Iris pigment epithelial cell (primary cell): ENCODE measurements at places on chromosomes 11 and 22.

DNA sequence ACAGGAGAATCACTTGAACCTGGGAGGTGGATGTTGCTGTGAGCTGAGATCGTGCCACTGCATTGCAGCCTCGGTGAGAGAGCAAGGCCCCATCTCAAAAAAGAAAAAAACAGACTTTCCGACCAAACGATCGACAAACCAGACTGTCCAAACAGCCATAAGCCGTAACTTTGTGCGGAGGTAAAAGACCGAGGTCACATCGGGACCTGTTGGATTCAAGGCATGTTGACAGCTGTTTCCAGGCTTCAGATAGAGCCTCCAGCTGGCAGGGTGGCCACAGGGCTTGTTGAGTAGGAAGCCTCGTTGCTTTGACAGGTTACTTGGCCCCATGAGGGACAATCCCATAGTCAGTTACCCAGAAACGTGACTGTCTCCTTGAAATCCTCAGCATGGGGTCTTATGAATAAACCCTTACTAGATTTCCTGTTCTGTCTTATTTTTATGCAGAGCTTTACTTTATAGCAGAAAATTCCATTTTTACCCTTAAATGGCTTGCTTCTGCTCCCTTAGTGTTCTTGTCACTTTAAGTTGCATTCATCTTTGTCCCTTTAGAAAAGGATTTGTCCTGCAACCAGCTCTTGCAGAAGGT is 22.3 kb downstream of the PPARA start:
- DNase-seq = no peak

GRCh38 chr11:4576880-4577279 is 4.7 kb upstream of the OR52I2 start:
- no peak for DNase-seq

- peak; percentile 42 for DNase-seq
These were observed 36.3 kb downstream of the MMP7 start for GRCh38 chr11:102494216-102494615.

- no peak for DNase-seq
These were observed 9.0 kb upstream of the RCN1 start for GRCh38 chr11:32081901-32082300.

GRCh38 chr11:38153985-38154384 is 1555.9 kb upstream of the RAG2 start:
- no peak for DNase-seq

GRCh38 chr11:103051151-103051801 is 40.7 kb downstream of the DCUN1D5 start:
- peak; percentile 15 for DNase-seq

- no peak for DNase-seq
These were observed 4.7 kb downstream of the LTBP3 start for GRCh38 chr11:65553301-65554001.

GRCh38 chr11:65586676-65587075 is 8.9 kb downstream of the KCNK7 start:
- DNase-seq = no peak

DNA sequence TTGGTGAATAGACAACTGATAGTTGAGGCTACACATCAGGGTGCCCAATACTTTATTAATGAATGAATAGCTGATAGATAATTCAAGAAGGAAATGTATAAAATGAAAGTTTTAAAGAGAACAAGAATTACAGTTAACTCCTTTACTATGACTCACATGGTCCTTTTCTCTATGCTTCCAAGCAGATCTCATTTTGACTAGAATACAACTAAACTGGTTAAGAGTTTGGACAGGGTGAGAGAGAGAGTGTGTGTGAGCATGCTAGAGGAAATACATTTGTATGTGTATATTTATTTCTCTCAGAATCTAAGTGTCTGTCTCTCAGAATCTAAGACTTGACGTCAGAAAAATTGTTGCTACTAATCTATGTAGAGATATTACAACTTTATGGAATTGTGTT is 66.7 kb downstream of the SIK2 start:
- no peak for DNase-seq

DNA sequence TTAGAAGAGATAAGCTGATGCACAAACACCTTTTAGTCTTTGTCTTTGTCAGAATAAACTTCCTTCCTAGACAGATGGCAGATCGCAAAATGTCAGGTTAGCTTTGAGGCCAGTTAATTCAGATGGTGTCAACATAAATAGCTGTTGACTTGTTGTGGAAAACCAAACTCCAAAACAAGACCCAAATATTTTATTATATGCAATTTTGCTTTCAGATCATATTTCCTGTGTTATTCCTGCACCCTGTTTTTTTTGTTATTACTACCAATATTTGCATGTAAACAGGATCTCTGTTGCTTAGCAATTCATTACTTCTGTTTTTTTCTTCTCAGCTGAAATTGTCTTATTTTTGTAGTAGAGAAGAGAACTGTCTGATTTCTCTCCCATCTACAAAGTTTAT is 316.0 kb downstream of the ETS1 start:
- no peak for DNase-seq

- no peak for DNase-seq
These were observed 1.8 kb upstream of the RAB3IL1 start for GRCh38 chr11:61918938-61919704.

- peak; percentile 97 for DNase-seq
These were observed 910.4 kb downstream of the METTL15 start for GRCh38 chr11:29018631-29019030.

GRCh38 chr22:42697542-42698013 is 23.1 kb downstream of the A4GALT start:
- peak; percentile 80 for DNase-seq

DNA sequence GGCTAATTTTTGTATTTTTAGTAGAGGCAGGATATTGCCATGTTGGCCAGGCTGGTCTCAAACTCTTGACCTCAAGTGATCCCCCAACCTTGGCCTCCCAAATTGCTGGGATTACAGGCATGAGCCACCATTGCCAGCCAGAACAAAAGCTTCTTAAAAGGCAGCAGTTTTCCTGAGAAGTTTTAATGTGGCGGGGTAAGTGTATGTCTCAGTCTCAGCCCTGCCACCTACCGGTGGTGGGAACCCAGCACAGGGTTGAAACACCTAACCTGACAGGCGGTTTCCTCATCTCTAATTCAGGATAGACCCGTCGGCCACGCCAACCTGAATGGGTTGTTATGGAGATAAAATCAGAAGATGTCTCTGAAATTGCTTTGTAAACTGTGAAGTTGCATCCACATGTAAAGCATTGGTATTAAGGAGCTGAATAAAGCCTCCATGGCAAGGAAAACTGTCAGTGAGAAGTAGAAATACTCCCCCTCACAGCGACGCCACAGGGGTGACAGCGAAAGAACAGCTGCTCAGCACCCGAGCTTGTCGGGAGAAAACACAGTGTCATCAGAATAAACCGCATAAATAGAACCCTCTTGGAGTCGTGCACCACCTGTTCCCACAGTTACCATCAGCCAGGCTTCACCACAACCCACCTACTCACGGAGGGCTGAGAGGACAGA is 165.9 kb upstream of the NCAM1 start:
- peak; percentile 56 for DNase-seq

- no peak for DNase-seq
These were observed 37.7 kb downstream of the MARK2 start for GRCh38 chr11:63876616-63877015.

- DNase-seq = peak; percentile 52
These were observed 45.0 kb downstream of the BBOX1 start for GRCh38 chr11:27085605-27086004.

- peak; percentile 31 for DNase-seq
These were observed 48.4 kb upstream of the POU2AF1 start for GRCh38 chr11:111427471-111427912.

DNA sequence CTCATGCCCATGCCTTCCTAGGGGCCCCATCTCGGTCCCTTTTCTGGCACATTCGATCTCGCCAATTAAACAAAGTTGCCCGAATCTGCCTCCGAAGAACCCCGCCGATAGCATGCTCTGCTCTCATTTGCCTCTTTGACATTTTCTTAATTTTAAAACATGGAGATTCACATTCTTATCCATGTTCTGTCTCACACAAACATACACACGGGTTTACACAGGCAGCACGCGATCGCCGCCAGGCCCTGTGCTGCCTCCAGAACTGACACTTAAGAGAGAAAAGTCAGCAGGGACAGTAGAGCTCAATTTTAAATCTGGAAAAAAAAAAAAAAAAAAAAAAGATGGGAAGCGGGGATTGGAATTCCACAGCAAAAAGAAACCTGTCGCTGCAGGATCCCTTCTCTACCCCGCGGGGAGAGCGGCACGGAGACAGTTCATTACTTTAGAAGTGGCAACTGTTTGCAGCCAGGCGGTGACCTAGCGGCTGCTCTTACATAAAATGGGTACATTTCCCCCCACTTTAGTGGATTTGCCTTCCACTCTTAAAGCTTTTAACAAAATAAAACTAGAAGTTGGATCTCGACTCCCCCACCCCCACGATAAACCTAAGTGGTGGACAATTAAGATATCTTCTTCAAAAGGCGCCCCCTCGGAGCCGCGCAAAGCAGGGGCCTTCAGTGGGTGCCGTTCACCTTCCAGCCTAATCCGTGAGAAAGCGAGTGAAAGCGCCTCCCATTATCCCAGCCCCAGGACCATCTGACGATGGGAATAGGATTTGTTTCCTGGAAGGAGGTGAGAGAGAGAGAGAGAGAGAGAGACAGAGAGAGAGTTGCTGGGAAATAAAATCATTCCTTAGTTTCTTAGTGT is 13.7 kb downstream of the PAX6 start:
- DNase-seq = no peak

GRCh38 chr11:19922689-19923035 is 210.0 kb downstream of the NAV2 start:
- DNase-seq = no peak

GRCh38 chr11:131498631-131499160 is 128.3 kb downstream of the NTM start:
- DNase-seq = no peak

DNA sequence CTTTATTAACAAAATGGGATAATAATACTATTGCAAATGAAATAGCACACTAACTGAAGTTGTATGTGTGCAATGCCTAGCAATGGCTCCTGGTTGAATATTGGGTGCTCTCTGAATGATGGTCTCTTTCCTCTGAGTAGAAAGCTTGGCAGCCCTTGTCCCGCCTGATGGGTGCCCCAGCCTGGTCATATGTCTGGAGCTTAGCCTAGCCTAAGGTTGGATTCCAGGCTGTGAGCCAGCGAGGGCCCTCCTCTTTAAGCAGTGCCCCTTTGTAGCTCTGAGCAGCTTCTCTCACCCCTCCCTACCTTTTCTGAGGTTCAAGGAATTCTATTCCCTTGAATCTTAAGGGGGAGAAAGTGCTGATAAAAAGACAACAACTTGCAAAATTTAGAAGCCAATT is 499.9 kb downstream of the NTM start:
- no peak for DNase-seq

GRCh38 chr22:41636467-41636866 is 15.4 kb downstream of the XRCC6 start:
- peak; percentile 29 for DNase-seq

GRCh38 chr11:27195837-27196202 is 155.2 kb downstream of the BBOX1 start:
- DNase-seq = no peak

DNA sequence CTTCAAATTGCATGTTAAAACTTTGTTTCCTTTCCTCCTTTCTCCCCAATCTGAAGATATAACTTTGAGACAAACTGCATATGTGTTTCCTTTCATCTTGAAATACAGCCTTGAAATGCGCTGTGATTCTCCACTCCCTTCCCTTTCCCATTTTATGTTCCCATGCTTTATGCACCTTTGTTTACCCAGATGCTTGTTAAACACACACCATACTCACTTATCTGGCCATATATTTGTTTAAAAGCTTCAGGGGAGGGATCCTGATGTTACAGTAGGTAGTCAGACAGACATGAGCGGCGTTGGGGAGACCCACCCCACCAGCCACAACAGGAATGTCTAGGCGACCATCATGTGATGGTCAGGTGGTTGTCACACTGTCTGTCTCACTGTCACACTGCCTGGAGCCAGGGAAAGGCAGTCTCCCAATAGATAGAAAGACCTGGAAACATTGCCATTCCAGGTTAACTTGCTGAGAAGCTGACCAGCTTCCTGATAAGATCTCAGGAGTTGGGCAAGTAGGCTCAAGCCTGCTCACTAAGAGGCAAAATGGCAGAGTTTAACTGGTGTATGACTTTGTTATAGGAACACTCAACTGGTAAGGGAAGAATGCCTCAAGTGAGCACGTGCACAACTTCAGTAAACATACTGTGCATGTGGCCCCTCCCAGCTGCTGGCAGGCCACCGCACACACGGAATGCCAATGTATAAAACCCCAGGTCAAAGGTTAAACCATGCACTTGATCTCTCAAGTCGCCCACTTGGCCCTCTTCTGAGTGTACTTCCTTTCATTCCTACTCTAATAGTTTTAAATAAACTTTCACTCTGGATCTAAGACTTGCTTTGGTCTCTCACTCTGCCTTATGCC is 23.5 kb upstream of the MSANTD2 start:
- no peak for DNase-seq

DNA sequence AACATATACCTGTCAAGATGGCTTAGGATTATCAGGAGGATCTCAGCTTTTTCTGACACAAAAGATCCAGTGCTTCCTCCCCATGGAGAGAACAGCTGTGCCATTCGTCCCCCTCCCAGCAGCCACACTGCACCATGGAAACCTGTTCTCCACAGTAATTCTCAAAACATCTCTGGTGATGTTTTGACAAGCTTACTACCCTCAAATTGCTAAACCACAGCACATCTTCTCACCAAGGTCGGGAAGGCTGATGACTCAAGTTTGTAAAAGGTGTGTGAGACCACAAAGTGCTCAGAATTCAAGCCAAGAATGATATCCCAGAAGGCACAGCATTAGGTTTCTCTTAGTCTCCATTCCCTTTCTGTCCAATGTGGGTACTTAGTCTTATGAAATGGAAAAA is 3.9 kb upstream of the RAB38 start:
- peak; percentile 71 for DNase-seq
